ENCODE measurements at places on chromosomes 3 and 15.

DNA sequence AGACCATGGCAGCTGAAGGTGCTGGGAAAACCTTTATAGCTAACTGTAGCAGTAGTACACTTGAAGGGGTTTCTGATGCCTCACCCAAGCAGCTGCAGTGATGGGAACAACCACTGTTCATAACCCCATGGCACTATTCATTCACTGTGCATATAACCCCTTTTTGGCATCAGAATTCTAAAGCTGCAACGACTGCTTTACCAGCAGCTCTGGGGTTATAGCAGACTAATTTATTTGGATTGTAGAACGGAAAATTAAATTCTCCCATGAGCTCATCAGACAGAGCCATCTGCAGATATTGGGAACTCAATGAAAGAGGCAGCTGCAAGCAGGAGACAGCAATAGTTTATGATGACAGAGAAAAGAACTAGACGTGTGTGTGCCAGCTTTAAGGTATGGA is 28.6 kb downstream of the TFDP2 start:
- no peak for DNase-seq

DNA sequence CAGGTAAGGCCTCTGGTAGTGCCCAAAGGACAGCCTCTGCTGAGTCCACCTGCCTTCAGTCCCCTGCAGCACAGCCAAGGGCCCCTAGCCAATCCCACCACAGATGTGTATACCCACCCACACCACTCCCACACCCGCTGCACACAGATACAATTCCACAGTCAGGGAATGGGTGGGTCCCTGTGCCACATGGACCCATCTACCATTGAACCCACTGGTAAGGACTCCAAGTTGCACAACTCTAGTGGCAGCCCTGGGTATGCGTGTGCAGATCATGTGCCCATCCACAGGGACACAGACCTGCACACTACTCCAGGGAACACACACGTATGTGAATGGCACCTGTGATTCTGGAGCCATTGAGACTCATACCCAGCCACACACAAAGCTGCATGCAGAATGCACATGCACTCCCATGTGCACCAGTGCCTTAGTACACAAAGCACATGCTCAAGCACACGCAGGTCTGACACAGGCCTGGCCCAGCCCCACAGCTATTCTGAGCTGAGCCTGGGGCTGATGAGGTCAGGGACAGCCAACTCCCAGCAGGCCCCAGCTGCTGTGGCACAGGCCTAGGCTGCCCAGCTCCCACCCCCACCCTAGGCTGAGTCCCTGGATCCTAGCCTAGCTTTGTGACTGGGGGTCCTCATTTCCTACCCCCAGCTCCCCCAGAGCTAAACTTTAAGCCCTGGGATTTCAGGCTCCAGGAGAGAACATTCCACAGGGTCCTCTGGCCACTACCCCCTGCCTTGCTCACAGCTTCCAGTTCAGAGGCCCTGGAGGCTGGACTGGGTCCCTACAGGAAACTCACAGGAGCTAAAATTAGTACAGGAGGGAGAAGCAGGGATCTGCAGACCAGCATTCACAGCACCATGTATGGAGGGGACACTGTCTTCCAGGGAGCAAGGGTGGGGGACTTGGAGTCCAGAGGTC is 2.7 kb upstream of the ALS2CL start:
- DNase-seq, result no peak

- no peak for DNase-seq
These were observed 36.2 kb upstream of the FILIP1L start for GRCh38 chr3:100150473-100150872.

- DNase-seq, result no peak
These were observed 750.6 kb downstream of the CADM2 start for GRCh38 chr3:85709346-85709892.

GRCh38 chr3:44248152-44248551 is 6.5 kb downstream of the TOPAZ1 start:
- DNase-seq, result no peak

GRCh38 chr3:71046791-71047190 is 536.7 kb downstream of the FOXP1 start:
- no peak for DNase-seq

- DNase-seq, result no peak
These were observed 34.3 kb downstream of the DNAJB8 start for GRCh38 chr3:128432301-128432970.

DNA sequence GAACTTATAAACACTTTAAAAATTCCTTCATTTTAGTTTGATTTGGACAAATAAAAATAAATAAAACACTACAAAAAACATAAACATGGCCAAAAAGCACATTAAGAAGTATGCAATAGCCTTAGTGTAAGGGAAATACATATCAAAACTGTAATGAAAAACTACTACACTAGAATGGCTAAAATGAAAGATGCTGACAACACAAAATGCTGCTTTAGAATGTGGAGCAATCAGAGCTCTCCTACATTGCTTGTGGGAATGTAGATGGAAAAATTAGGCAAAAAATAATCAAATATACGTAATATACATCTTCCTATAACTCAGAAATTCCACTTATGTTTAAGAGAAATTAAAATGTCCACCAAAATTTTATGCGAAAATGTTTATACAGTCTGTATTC is 96.2 kb downstream of the ABI3BP start:
- DNase-seq, result no peak

GRCh38 chr3:42632146-42632545 is 21.4 kb upstream of the ZBTB47 start:
- no peak for DNase-seq

GRCh38 chr3:52763466-52763865 is 7.3 kb downstream of the NEK4 start:
- no peak for DNase-seq

DNA sequence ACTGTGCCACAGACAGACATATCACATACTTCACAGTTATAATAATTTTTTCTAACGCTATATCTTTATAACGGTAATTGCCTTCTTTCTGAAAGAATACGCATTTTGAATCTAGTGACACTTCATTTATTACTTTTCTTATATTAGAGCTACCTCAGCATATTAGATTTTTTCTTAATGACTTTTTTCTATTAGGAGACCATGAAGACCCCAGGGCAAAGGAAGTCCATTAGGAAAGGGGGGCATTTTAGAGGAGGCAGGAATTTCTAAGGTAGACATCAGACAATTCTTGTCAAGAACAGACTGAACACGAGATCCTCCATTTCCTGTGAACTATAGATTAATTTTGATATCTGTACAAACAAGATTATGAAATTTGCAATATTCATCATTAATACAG is 90.5 kb upstream of the NSMCE3 start:
- no peak for DNase-seq

GRCh38 chr15:80970018-80970657 is 19.5 kb downstream of the MESD start:
- peak; percentile 65 for DNase-seq

DNA sequence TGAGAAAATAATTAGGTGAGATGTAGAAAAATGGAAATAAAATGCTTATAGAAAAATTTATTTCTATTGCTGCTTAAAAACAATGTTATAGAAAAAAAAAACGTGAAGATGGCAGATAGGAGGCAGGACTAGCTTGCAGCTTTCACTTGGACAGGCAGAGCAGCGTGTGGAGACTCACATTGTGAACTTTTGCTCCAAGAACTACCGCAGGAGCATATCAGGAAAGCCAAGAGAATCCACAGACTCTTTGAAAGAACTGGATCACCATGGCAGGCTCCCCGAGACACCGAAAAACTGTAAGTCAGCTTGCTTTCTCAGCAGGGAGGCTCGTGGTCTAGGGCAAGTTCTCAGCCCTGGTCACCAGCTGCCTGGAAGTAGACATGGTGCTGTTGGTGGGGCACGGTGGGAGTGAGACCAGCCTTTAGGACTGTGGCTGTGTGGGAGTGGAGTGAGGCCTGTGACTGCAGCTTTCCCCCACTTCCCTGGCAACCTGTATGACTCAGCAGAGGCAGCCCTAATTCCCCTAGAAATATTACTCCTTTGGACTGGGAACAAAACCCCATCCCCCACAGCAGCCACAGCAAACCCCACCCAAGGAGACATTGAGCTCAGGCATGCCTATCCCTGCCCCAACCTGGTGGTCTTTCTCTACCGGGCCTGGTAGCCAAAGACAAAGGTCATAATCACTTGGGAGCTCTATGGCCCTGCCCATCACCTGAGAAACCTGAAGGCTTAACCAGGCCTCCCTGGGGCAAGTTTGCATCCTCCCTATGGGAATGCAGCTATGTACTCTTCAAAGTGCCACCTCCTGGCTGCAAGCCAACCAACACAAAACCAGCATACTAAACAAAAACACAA is 22.8 kb downstream of the STRIT1 start:
- DNase-seq, result no peak

DNA sequence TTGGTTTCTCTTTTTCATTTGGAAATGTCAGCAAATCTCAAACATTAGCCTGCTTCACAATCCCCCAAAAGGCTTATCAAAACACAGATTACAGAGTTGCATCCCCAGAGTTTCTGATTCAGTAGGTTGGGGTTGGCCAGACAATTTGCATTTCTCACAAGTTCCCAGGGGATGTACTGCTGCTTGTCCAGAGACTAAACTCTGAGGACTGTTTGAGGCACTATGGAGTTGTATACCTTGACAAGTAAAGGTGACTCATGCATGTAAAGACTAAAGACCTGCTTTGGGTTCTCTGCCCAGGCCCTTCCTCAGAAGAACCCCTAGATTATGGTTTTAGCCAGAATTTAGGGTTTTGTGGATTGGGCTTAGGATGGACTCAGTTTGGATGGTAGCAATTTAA is 151.1 kb upstream of the ARHGEF26 start:
- no peak for DNase-seq

- DNase-seq, result no peak
These were observed 98.6 kb downstream of the SUCNR1 start for GRCh38 chr3:151971814-151972579.

DNA sequence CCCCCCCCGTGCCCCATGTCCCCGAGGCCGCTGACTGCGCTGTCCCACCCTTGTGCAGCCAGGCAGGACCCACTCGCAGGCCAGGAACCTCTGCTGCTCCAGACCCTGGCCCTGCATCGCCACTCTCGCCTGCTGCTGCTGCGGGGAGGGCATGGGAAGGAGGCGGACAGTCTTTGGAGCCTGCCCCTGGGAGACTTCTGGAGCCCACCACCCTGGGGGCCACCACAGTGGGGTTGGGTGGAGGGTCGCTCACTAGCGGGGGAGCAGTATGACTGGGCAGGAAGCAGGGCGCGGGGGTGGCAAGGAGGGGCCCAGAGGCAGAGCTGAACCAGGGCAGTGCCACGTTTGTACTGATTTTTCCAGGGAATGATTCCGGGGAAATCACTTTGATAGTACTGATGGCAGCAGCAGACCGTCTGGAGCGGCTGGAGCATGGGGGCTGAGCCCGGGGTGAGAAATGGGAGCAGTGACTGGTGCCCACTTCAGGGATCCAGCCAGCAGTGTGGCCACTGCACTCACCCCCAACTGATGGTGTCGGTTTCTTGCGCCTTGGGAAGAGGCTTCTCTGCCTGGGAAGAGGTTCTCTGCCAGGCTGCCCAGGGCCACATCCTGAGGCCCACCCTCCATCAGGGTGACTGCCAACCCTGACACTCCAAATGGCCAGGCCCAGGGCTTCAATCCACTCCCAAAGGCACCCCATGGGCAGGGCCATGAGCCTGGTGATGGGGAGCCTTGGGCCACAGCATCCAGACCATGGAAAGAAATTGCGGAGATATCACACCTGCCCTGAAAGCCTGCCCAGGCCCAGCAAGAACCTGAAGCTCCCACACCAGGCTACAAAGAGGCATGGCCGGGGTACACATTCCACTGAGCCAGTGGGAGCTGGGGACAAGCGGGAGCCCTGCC is 53.7 kb downstream of the LSAMP start:
- no peak for DNase-seq

DNA sequence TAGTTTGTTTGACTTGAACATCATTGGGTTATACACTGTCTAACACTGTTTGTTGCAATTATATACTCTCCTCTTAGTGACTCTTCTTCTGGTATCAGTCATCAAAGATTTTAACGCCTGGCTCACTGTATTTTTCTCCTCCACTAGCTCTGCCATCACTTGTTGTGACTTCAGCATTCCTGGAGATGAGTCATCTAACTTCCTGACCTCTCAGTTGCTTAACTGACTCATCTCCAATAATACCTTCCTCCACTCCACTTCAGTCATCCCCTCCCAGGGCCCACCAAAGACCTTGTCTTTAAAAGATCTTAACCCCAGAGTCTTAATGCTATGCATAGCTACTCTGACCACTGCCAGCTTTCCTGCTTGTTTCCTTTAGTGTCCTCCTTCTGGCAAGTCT is 28.6 kb upstream of the CLSTN2 start:
- no peak for DNase-seq

GRCh38 chr3:172218350-172219323 is 179.3 kb downstream of the FNDC3B start:
- DNase-seq, result no peak

GRCh38 chr3:73586190-73586589 is 38.6 kb downstream of the PDZRN3 start:
- DNase-seq, result no peak

GRCh38 chr15:89766357-89767311 is 9.5 kb upstream of the MESP2 start:
- no peak for DNase-seq

GRCh38 chr3:757711-758110 is 335.1 kb upstream of the CNTN6 start:
- DNase-seq, result no peak

GRCh38 chr3:4503050-4503449 is 9.9 kb downstream of the ITPR1 start:
- no peak for DNase-seq

- no peak for DNase-seq
These were observed 86.3 kb downstream of the RSL24D1 start for GRCh38 chr15:55110446-55110845.

- DNase-seq, result no peak
These were observed 515.3 kb downstream of the EPHB1 start for GRCh38 chr3:135310317-135310716.

DNA sequence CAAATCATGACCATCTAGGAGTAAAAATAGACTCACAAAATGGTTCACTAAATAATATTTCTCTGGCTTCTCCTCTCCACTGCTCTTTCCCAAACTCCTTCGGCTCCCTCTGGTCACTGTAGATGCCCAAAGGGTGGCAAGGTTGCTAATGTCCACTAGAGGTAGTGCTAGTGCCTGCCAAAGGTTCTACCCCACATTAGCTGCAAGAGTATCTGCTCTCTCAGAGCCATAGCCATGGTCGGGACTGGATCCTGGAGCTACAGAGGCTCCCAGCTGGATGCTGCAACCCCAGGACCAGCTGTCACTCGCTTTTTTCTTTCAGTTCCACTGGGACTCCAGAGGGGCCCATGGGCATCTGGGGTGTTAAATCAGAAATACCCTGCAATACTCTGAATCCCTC is 8.5 kb downstream of the HTR3D start:
- DNase-seq, result no peak

GRCh38 chr3:126180477-126181397 is at the start of gene ALDH1L1:
Gene ALDH1L1, minus strand, starts transcription at chr3:126180586. Its CDS starts 19,607 bp downstream, at chr3:126160979.
- no peak for DNase-seq

Measured in activated CD4-positive, alpha-beta T cell treated with anti-CD3 and anti-CD28 coated beads for 24 hours (primary cell).